Activated CD4-positive, alpha-beta T cell treated with anti-CD3 and anti-CD28 coated beads for 48 hours (primary cell): ENCODE measurements at places on chromosomes 6 and 20.

GRCh38 chr20:60857708-60858107 is 394.4 kb upstream of the CDH4 start:
- peak; percentile 2 for DNase-seq

- no peak for DNase-seq
Measured at GRCh38 chr6:138088326-138088762, 18.9 kb downstream of the PERP start.

DNA sequence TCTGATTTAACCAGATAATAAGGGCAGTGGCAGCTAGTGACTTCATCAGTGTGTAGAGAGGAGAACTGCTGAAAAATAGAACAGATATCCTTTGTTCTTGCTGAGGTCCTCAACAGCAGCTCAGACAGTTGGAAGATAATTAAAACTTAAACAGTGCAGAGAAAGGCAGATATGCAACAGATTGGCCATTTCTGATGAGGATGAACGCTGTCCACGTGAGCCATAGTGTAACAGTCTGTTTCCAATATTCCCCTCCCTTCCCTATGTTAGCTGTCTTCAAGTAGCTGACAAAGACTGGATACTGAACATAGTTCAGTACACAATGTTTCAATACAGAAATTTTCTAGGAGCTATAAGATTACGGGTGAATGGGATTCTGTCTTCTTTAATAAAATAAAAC is 291.4 kb downstream of the BTBD9 start:
- no peak for DNase-seq

DNA sequence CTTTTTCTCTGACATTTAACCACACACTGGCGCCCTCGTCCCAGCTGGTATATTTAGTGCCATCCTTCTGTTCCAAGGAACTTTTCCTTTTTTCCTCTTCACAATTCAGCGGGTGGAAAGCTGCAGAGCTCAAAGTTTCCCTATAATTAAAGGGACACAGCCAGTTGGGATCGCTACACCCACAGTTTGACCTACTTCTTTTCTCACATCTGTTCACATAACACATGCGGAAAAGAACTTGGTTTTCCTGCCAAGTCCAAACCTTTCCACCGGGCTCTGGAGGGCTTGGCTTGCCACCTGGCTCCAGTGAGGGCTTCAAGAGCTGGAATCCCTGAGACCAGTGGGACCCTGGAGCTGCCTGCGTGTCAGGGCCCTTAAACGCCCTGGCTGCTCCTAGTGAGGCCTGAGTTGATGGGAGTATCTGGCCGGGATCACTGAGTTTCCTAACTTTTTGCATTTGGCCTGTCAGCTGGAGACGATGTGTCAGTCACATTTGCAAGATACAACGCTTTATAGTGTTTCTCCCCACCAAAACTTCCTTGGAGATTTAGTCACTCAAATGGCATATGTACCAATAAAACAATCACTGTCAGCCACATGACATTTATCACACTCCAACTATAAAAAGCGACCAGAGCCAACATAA is 176.0 kb downstream of the SASH1 start:
- DNase-seq, result no peak

- peak; percentile 21 for DNase-seq
Measured at GRCh38 chr6:5996714-5997419, 9.9 kb downstream of the NRN1 start.

- DNase-seq, result no peak
Measured at GRCh38 chr6:64037427-64037826, 401.8 kb downstream of the PHF3 start.

DNA sequence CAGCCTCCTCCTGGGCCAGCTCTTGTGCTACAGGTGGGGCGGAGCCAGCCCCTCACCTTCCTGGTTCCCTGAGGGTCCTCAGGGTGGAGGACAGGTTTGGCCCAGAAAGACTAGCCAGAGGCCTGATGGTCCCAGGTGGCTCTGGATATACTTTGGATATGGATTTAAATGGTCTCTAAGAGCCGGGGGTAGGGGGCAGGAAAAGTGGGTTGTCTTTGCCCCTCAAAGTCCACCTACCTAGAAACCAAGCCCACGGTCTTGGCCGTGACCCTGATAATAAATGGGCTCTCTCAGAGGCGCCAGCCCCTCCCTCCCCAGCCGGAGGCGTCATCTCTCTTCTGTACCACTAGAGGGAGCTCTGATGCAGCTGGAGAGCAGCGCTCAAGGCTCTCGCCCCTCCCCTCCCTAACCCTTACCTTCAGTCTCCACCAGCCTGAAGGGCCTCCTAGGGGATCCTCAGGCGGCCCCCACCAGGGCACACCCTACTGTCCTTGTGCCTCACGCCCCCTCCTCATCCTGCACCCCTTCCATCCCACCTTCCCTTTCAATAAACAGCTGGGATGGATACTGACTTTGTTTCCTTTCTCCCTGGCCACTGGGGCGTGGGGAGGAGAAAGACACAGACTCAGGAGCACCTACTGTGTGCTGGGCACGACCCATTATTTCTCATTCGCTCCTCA is 7.5 kb downstream of the NRSN2 start:
- peak; percentile 85 for DNase-seq

- no peak for DNase-seq
Measured at GRCh38 chr6:46948699-46949098, 27.0 kb upstream of the ADGRF5 start.

GRCh38 chr6:73983367-73983766 is 287.4 kb downstream of the CD109 start:
- DNase-seq, result no peak

- peak; percentile 13 for DNase-seq
Measured at GRCh38 chr20:46507760-46508407, 5.5 kb downstream of the ZNF334 start.

- peak; percentile 12 for DNase-seq
Measured at GRCh38 chr6:71012866-71013469, 56.1 kb upstream of the B3GAT2 start.

DNA sequence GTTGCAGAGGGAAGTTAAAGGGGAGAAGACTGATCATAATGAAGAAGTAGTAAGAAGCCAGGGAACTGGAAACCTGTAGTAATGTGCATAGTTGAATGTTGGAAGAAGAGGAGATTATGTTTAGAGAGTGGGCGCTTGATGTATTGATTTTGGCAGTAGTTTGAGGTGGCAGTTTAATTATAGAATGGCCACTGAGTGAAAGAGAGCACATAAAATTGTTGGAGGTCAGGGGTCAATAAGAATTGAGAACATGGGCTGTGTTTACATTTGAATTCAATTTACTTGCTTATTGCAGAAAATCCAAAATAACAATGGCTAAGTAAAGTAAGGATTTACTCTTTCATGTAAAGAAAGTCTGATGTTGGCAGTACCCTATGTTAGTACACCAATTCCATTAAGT is 15.7 kb downstream of the VTA1 start:
- DNase-seq, result no peak

DNA sequence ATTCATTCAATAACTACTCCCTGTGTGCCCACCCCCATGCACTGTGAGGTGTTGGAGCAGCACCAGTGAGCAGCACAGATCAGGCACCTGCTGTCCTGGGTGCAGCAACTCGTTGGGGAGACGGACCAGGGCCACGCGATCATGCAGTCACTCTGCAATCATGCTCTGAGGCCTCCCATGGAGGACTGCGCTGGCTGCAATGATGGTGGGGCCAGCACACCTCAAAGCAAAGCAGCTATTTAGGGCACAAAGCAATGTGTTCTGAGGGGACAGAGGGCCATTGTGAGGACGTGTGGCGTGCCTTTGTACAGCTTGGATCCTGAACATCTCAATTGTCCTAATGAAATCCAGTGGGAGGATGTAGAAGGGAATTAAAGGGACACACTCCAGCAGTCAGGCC is 41.0 kb upstream of the MPC1 start:
- no peak for DNase-seq

DNA sequence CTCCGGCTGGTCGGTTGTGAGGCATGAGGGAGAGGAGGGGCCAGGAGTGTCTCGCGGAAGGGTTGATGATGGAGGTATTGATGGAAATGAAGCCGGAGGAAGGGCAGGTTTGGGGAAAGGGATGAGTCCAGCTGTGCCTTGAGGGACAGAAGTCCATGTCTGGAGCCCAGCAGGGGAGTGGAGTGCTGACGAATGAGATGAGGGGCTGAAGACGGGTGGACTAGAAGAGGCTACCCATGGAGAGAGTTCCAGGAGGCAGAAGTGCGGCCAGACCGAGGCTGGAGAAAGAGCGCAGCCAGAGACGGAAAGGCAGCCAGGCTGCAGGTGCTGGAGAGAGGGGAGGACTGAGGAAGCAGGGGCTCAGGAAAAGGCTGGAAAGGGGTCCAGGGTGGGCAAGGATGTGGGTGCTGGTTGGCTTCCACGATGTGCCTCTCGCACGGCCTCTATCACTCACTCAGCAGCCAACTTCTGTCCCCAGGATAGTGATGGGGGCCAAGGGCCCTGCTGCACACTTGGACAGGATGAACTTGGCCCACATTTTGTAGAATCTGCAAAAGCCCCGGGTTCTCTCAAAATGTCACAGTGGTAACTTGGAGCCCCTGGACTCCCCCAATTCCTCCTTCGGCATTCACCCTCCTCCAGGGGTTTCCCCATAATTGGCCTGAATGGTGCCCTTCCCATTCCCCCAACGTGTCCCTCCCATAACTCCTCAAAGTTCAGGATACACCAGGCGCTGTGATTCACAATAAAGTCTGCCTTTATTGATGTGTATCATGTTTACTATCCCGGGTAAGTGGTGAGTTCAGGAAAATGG is 627 bp upstream of the EIF6 start:
- DNase-seq, result no peak

- DNase-seq, result no peak
Measured at GRCh38 chr6:114119056-114119455, 148.1 kb upstream of the HDAC2 start.

GRCh38 chr6:158711264-158711663 is 61.4 kb downstream of the SYTL3 start:
- DNase-seq, result no peak

- DNase-seq, result no peak
Measured at GRCh38 chr20:18533491-18533890, 25.8 kb downstream of the SEC23B start.

GRCh38 chr6:105678516-105678915 is 275.6 kb upstream of the PREP start:
- DNase-seq, result no peak

- DNase-seq, result no peak
Measured at GRCh38 chr6:156809446-156810178, 32.4 kb downstream of the ARID1B start.

DNA sequence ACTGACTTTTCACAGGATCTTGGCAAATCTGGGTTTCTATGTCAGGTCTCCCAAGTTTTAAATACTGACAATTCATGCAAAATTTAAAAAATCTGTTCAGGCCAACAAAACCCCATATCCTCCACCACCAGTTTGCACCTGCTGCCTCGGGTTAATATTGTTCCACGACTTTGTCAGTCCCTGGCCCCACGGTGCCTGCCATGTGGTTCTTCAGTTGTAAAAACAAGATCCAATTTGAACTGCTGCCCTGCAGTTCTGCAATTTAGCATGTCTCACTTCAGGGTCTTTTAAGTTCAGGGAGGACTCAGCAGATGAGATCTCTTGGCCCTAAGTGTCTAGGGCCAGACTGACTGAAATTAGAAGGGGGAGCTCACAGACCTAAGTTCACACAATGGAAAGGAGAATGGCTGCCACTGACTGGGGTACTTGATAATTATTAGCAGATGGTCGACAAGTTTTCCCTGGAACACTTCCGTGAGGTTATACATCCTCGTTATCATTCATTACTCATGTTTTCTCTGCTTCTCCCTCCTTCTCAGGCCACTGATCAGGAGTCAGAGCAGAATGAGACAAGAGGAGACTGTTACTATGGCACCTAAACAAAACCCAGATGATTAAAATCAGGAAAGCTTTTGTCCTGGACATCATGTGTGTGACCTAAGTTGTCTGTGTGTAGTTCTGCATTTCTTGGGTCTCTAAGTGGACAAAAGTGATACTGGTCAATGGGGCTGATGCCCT is 223.6 kb downstream of the KIF16B start:
- no peak for DNase-seq

GRCh38 chr6:122753688-122754056 is 25.8 kb upstream of the FABP7 start:
- no peak for DNase-seq

- DNase-seq, result no peak
Measured at GRCh38 chr6:4342407-4343137, 207.2 kb upstream of the ECI2 start.

DNA sequence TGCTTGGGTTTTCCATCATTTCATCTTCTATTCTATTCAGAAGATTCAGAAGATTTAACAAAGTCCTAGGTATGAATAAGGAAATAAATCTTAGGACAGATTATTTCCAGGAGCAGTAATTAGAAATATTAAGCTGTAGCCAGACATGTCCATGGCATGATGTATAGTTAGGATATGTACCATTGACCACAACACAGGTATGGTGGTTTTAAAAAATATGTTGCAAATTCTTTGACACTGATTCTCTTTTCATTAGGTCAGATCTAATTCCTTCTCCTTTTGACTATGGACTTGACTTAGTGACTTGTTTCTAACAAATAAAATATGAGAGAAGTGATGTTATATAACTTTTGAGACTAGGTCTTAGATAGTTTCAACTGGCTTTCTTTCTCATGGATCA is 23.5 kb upstream of the PDE7B start:
- DNase-seq, result no peak

DNA sequence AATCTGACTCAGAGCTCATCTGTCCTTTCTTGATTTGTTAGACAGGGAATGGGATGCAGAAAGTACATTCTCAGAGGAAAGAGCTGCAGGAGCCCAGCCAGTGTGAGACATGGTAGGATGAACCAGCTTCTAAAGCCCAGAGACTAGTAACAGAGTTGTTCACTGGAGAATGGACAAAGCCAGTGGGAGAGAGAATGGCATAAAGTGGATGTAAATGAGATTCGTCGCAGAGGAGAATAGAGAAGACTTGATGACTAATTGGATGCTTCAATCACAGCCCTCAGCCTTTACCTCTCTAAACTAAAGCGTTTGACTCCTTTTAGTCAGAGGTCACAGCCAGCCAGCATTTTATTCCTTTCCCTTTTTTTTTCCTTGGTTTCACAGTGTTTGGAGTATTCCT is 25.5 kb upstream of the L3MBTL3 start:
- no peak for DNase-seq

DNA sequence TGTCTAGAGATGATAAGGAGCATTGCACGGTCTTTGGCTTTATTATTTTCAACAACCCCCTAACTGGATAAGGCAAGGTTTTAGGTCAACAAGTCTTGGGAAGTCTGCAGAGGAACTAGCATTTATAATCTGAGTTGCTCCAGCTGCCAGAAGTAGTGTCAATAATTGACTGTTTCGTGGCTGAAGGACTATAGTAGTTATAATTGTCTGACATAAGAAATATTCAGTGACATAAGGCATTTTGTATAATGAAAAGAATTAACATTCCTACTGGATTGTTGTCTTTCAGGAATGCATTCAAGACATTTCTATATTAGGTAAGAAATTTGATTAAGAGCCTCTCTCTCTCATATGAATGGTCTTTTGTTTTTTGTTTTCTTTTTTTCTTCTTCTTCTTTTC is 136.9 kb upstream of the SGK1 start:
- no peak for DNase-seq
